ENCODE measurements at places on chromosomes 6 and 20.

- no peak for DNase-seq
Observed at GRCh38 chr6:163707387-163708355, 293.2 kb downstream of the QKI start.

DNA sequence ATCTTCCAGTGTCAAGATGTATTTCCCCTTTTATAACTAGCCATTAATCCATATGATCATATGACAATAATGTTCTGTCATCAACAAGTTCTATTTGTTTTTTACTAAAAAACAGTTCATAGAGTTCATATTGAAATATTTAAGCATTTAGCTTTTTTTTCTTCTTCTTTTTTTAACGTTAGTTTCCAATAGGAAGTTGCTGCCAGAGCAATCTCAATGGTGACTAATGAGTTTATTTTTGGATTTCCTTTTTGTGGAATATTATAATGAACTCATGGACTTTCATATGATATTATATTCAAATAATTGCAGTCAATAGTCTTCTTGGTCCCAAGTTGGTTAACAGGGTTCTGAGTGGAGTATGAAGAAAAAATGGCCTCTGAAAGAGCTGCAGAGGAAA is 343.3 kb downstream of the BCKDHB start:
- no peak for DNase-seq

- DNase-seq = no peak
Observed at GRCh38 chr6:170135821-170136471, 154.9 kb downstream of the DLL1 start.

GRCh38 chr6:3370361-3371221 is 86.3 kb downstream of the SLC22A23 start:
- no peak for DNase-seq

GRCh38 chr6:81708113-81708699 is 44.3 kb downstream of the TENT5A start:
- DNase-seq = peak; percentile 30

GRCh38 chr20:64000906-64001305 is 20.0 kb downstream of the PRPF6 start:
- DNase-seq = no peak

- no peak for DNase-seq
Observed at GRCh38 chr6:42471714-42472113, 20.0 kb upstream of the TRERF1 start.

GRCh38 chr20:33653900-33654596 is 8.1 kb upstream of the C20orf144 start:
- no peak for DNase-seq
